MCF 10A (cell line): ENCODE measurements at places on chromosomes 3 and 15. TPM values are rescaled to one million over a fixed set of nuclear protein-coding genes. Genes with fewer than 3 reads are reported as not detected.

CPOX gene
- total RNA-seq = 10.8 and 11.2 TPM in 2 replicates

SGO1 gene
- total RNA-seq = 6.8 and 12.2 TPM in 2 replicates

FBLN2 gene
- not detected in 2 replicates for total RNA-seq

SNTN gene
- total RNA-seq = not detected in 2 replicates

USP19 gene
- total RNA-seq = 39.3 and 51.4 TPM in 2 replicates

GOLGA6B gene
- not detected in 2 replicates for total RNA-seq

LMOD3 gene
- total RNA-seq = not detected in 2 replicates

PLSCR5 gene
- not detected in 2 replicates for total RNA-seq

CD86 gene
- not detected in 2 replicates for total RNA-seq

GHSR gene
- total RNA-seq = not detected in 2 replicates

CELF6 gene
- 0.26 and 0.91 TPM in 2 replicates for total RNA-seq

KBTBD12 gene
- total RNA-seq = not detected in 2 replicates

ARPC4 gene
- 122 and 132 TPM in 2 replicates for total RNA-seq

RBMS3 gene
- total RNA-seq = 65.5 and 74.2 TPM in 2 replicates

ACAA1 gene
- total RNA-seq = 36.6 and 46.7 TPM in 2 replicates

DBR1 gene
- 12.4 and 13.3 TPM in 2 replicates for total RNA-seq

ZPLD1 gene
- 0.12 and 0.22 TPM in 2 replicates for total RNA-seq

SLC12A8 gene
- total RNA-seq = 8.5 and 13.0 TPM in 2 replicates

SCN11A gene
- total RNA-seq = 0.05 TPM in 1 of 2 replicates, not detected in the other

LDHAL6B gene
- total RNA-seq = not detected in 2 replicates

TRAT1 gene
- not detected in 2 replicates for total RNA-seq

C3orf22 gene
- total RNA-seq = not detected in 2 replicates

CNTN4 gene
- total RNA-seq = 0.12 and 2.7 TPM in 2 replicates

TMEM266 gene
- not detected in 2 replicates for total RNA-seq

SNX22 gene
- total RNA-seq = 0.16 and 0.25 TPM in 2 replicates

CYP1A2 gene
- not detected in 2 replicates for total RNA-seq

RPL35A gene
- 1,642 and 1,967 TPM in 2 replicates for total RNA-seq

ALCAM gene
- total RNA-seq = 98.4 and 112 TPM in 2 replicates

XCR1 gene
- not detected in 2 replicates for total RNA-seq

UBA5 gene
- 47.7 and 50.0 TPM in 2 replicates for total RNA-seq

IQCB1 gene
- total RNA-seq = 33.5 and 34.6 TPM in 2 replicates

AHSG gene
- not detected in 2 replicates for total RNA-seq

FETUB gene
- total RNA-seq = 0.47 TPM in 1 of 2 replicates, not detected in the other

AGBL1 gene
- not detected in 2 replicates for total RNA-seq

ZBED2 gene
- 6.5 and 19.0 TPM in 2 replicates for total RNA-seq

EXD1 gene
- total RNA-seq = 0.12 and 0.37 TPM in 2 replicates

TUSC7 gene
- not detected in 2 replicates for total RNA-seq

SV2B gene
- 0.44 and 0.96 TPM in 2 replicates for total RNA-seq

APOD gene
- total RNA-seq = 0.83 and 1.9 TPM in 2 replicates

MUC20 gene
- 2.3 and 3.5 TPM in 2 replicates for total RNA-seq

CCDC54 gene
- total RNA-seq = not detected in 2 replicates

XYLB gene
- 4.4 and 6.6 TPM in 2 replicates for total RNA-seq

NANOGP8 gene
- 0.75 TPM in 1 of 2 replicates, not detected in the other for total RNA-seq

CDHR4 gene
- total RNA-seq = 0.44 and 1.1 TPM in 2 replicates

ARPP21 gene
- not detected in 2 replicates for total RNA-seq

RAD51 gene
- 6.1 and 7.1 TPM in 2 replicates for total RNA-seq

MKRN2 gene
- total RNA-seq = 22.0 and 25.6 TPM in 2 replicates

P2RY12 gene
- not detected in 2 replicates for total RNA-seq

OR5K2 gene
- total RNA-seq = not detected in 2 replicates

SLC6A1 gene
- not detected in 2 replicates for total RNA-seq

CA12 gene
- 19.6 and 20.3 TPM in 2 replicates for total RNA-seq

CTDSPL2 gene
- 36.3 and 38.2 TPM in 2 replicates for total RNA-seq

RNU6-1 gene
- not detected in 2 replicates for total RNA-seq

ARID3B gene
- 4.7 and 6.2 TPM in 2 replicates for total RNA-seq

FAM3D gene
- not detected in 2 replicates for total RNA-seq

CHST14 gene
- total RNA-seq = 5.8 and 7.3 TPM in 2 replicates

ZNF80 gene
- not detected in 2 replicates for total RNA-seq
